GM06990 (cell line): ENCODE measurements at places on chromosomes 12 and 14.

DNA sequence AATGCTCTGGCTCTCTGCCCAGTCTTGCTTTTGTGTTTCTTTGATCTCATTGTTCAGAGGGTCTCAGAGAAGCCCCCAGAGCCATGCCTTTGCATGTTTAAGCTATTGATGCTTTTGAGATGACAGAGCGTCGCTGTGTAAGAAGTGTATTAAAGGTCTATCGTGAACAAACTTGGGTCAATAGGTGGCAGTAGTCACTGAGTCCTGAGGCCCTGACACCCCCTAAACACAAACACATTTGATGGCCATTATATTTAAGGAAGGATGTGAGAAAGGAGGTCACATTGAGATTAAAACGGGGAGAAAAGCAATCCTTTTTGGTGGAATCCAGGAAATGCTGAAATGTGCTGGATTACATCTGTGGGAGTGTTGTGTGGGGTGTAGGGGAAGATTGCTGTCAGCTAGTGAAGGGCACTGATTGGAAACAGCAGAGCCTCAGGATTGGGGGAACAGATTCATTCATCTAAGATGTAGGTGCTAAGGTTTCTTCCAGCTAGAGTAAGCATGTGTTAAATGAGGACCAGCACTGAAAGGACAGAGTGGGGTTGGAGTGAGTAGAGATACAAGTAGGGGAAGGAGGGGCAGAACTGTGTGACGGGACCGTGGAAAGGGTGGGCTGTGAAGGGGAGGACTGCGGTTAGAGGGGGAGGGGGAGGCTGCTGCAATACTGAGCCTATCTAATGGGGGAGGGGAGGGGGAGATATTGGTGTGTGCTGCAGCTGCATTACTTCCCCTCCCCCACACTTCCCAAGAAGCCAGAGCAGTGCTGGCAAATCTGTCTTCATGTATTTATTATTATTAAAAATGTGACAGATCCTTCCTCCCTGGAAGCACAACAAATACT, 12.7 kb downstream of the NGDN start:
- no peak for DNase-seq

GRCh38 chr12:120711411-120711810, 1.2 kb downstream of the UNC119B start:
- DNase-seq: no peak

- no peak for DNase-seq
These were observed 352.7 kb upstream of the NAV3 start for GRCh38 chr12:77477907-77478533.

GRCh38 chr14:96681829-96682228, 115.4 kb upstream of the VRK1 start:
- DNase-seq: no peak

GRCh38 chr12:108356835-108357806, 18.0 kb upstream of the CMKLR1 start:
- DNase-seq: no peak

GRCh38 chr12:13171921-13172859, 24.3 kb upstream of the EMP1 start:
- DNase-seq: peak; percentile 19

DNA sequence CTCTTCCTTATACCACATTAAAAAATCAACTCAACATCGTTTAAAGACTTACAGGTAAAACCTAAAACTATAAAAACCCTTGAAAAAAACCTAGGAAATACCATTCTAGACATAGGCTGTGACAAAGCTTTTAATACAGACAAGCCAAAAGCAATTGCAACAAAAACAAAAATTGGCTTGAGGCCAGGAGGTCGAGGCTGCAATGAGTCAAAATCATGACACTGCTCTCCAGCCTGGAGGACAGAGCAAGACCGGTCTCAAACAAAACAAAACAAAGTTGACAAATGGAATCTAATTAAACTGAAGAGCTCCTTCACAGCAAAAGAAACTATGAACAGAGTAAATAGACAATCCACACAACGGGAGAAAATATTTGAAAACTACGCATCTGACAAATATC, 1057.8 kb downstream of the FSCB start:
- DNase-seq: no peak

DNA sequence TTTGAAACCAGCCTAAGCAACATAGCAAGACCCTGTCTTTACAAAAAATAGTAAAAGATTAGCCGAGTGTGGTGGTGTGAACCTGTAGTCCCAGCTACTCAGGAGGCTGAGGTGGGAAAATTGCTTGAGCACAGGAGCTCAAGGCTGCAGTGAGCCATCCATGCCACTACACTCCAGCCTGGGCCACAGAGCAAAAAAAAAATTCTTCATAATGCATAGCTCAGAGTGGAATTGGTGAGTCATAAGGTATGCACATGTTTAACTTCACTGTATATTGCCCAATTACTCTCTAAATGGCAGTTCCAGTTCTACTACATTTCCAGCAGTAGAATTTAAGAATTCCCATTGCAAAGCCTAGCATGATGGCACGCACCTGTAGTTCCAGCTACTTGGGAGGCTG, 26.8 kb upstream of the CLIP1 start:
- no peak for DNase-seq

GRCh38 chr12:93818488-93819049, 141.4 kb downstream of the CRADD start:
- DNase-seq: no peak

- no peak for DNase-seq
These were observed 45.3 kb upstream of the PTHLH start for GRCh38 chr12:28017873-28018255.

- no peak for DNase-seq
These were observed 58.6 kb downstream of the ZFC3H1 start for GRCh38 chr12:71605039-71605438.

- no peak for DNase-seq
These were observed 202.2 kb downstream of the AEBP2 start for GRCh38 chr12:19641235-19642080.

- no peak for DNase-seq
These were observed 15.5 kb downstream of the CCDC63 start for GRCh38 chr12:110862329-110862728.
